Stimulated activated CD4-positive, alpha-beta T cell treated with anti-CD3 and anti-CD28 coated beads, Interleukin-15, amount 100 ng/mL, for 48 hours (primary cell): ENCODE measurements at places on chromosomes 1 and 21.

- DNase-seq, result no peak
These were observed 10.5 kb upstream of the SLAMF1 start for GRCh38 chr1:160657250-160657781.

DNA sequence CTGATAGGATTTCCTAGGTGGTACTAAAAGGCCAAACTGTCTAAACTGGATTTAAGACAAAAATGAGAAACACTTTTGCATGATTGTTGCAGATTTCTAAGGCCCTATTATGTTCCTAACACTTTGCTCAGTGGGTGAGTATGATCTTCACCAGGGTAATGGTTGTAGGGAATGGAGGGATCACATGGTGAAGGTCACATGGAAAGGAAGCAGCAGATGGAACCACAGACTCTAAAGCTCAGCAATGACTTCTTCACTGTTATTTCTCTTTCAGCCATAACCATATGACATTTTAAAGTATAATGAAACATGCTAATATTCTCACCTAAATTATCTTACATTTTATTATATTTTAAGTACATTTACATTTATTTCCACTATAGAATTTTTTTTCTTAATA lies 51.5 kb downstream of the CHRM3 start:
- no peak for DNase-seq

- DNase-seq, result no peak
These were observed 29.5 kb upstream of the ACOT11 start for GRCh38 chr1:54518489-54518888.

- no peak for DNase-seq
These were observed 1.1 kb upstream of the RCAN3 start for GRCh38 chr1:24501371-24502064.

DNA sequence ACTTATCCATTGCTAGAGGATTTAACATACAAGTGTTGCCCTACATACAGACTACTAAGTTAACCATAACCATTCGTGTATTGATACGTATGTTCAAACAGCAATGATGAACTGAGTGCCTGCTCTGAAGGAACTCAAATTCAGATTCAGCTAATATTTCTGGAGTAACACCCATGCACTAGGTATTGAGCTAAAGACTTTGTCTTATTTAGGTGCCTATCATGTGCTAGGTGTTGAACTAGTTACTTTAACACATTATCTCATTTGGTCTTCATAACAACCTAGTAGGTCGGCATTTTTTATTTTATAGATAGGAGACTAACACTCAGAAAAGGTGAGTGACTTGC lies 160.0 kb downstream of the LTN1 start:
- no peak for DNase-seq

DNA sequence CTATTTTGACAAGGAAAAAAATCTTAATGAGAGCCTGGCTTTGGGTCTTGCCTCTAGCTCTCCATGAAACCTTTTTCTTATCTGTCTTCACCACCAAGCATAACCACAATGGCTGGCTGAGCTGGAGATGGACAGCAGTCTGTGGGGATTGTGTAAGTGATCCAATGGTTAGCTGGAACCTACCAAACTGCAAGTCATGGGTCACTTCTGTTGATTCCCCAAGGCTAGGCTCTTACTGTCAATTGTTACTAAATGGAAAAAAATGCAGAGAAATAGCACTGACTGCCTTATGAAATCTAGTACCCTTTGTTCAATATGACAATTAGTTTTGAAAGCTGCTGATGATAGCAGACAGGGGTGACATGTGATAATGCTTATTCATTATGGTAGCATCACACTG lies 359.0 kb downstream of the ST6GALNAC3 start:
- DNase-seq, result no peak

- no peak for DNase-seq
These were observed 9.7 kb upstream of the NPPB start for GRCh38 chr1:11868331-11868980.

GRCh38 chr1:156489166-156489934 lies 11.2 kb downstream of the MEF2D start:
- DNase-seq, result no peak

DNA sequence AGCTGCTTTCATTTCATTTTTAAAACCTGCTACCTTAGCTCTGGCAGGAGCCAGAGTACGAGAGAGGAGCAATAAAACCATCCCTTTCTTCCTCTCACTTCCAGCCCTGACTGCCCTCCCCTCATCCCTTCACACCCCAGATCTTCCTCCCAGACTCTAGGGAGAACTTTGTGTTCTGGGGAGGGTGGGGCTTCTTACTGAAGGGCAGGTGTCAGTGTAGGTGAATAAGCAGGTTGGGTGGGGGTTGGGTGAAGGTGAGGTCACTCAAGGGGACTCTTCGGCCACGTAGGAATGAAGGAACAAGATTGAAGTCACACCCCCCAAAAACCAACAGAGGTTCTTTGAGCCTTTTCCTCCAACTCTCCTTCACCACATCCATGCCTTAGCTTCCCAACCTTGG lies 88.9 kb downstream of the CD58 start:
- no peak for DNase-seq

DNA sequence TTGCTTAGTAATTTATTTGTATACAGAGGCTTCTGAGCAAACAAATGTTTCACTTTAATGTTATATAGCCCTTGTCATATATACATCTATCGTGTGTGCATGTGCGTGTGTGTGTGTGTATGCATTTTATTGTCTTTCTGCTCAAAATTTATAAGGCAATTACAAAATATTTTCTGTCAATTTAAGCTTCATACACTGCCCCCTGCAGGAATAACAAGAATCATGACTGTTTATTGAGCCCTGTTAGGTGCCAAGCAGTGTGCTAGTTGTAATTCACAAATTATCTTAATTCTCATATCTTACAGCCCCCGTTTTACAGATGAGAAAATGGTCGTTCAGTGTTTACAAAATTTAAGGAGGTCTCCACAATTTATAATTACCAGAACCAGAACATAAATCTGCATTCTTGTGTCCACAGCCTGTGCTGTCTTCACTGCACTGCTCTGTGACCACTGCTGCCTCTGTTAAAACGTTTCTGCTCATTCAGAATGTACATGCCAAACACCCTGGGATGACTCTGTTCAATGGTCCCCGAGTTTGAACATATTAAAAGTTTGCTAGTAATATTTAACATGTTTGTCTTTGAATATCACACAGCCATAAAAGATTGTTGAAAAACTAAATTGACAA lies 181.3 kb downstream of the ATP6V1G3 start:
- no peak for DNase-seq

DNA sequence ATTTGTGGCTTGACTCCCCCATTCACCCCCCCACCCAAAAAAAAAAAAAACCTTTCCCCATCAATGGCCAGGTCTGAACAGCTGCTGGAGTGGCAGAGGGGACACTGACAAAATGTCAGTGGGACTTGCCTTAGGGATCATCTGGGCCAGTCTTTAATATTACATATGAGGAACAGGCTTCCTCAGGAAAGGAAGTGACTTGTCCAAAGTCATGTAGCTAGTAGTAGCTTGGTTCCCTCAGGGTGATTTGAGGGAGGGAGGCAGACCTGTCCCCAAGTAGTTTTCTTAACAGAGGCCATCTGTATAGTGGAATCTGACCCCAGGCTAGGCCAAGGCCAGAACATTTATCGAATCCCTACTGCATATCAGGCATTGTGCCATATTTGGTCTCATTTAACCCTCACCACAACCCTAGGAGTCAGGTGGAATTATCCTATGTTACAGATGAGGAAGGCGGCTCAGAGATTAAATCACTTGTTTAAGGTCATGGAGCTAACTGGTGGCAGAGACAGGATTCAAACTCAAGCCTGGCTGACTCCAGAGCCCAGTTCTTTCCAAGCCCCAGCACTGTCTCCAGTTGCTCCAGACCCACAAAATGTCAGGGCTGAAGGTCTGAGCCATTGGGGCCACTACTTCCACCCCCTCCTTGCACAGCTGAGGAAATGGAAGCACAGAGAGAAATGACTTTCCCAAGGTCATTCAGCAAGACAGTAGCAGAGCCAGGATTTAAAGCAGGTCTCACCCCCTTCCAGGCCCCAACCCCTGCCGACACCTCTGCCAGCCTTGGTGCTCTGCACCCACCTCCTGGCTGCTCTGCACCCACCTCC lies 10.4 kb downstream of the ZBTB7B start:
- DNase-seq, result no peak

DNA sequence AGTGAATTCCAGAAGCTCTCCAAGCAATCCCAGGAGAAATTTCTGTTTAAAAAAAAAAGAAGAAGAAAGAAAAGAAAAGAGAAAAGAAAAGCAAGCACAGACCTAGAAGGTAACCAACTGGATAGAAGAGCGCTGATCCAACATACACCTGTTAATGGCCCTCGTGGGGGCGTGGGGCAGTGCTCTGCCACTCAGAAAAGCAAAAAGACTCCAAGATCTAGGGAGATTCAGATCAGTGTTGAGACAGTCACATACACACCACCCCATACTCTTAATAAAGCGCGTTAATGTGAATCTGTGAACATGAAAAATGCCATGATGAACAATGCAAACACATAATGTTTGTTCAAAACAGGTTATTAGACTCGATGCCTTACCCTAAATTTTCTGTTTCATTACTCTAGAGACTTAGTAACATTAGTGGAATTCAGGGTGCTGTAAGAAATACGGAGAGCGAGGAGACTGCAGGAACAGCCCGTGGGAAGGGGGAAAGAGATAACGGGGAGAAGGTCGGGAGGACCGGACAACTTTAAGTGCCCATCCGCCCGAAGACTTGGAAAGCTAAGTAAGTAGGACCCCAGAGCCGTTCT lies 406 bp downstream of the NME7 start:
- no peak for DNase-seq

DNA sequence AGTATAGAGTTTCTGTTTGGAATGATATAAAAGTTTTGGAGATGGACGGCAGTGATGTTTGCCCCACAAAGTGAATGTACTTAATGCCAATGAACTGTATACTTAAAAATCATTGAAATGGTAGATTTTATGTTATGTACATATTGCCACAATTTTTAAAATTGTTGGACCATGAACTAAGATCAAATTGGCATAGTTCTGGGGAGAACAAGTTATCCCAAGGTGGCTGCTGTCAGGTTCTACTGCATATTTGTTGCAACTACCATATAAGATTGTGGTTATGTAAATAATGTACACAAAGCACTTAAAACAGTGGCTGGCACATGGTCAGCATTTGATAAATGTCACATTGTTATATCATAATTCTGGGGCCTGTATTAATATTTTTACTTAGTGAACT lies 466.4 kb downstream of the SIPA1L2 start:
- DNase-seq, result no peak

DNA sequence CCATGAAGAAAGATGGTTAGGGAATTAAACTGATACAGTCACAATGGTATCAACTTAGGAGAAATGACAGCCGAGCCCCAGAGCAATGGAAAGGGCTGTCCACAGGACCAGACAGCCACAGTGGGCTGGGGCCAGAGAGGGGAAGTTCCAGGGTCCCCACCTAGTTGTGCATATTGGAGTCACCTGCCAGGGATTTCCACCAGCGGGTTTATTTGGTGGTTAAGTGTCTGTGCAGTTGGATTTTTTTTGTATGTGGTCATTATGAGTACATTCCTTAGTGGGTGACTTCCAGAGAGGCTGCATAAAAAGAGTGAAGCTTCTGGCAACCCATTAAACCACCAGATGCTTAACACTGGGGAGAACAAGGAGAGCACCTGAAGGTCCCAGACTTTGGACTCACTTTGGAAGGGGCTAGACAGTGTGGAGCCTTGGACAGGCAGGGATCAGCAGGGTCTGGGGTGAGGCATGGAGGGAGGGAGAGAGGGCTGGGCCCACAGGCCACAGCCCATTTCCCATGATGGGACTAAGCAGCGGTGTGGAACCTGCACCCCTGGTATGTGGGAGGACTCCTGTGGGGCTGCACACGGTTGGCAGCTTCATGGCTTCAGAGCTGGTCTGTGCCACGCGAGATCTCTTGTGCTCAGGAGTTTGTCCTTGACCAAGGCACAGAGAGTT lies 7.8 kb upstream of the PTTG1IP start:
- no peak for DNase-seq

DNA sequence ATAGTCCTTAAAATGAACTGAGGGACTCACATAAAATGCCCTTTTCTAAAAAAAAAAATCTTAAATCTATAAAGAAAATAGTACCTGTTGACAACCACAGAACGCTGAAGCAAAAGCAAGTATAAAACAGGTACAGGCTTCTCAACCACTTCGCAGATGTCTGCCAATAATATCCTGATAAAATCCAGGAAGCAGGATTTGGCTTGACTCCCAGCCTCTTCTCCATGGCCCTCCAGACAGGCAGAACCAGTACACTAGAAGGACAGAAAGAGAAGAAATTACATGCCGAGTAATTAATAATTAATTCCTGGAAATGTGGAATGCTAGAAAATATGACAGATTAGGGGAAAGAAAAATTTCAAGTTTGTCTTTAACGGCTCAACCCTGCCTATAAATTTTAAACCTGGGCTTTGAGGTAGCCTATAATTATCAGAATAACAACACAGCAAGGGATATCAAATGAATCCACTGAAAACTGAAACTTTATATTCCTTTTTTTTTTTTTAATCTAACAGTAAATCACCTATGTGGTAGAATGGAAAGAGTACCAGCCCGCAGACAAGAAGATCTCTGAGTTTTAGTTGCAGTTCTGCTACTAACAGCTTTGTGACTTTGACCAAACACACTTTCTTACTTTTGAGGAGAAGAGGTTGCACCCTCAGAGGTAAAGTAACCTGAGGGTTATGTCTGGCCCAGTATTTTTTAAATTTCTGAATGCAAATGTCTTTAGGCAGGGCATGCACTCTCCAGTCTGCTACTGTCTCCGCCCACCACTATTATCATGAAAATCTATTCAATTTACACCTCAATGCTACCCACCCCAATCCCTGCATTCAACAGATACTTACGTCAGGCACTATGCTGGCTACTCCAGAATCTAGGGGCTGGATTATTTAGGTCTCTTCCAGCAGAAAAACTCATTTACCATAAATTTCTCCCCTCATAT lies 2.7 kb downstream of the KIAA0319L start:
- DNase-seq, result no peak

- DNase-seq, result no peak
These were observed 57.7 kb downstream of the HNRNPR start for GRCh38 chr1:23286401-23286800.

GRCh38 chr1:201543871-201544642 lies 5.1 kb downstream of the NAV1 start:
- no peak for DNase-seq

DNA sequence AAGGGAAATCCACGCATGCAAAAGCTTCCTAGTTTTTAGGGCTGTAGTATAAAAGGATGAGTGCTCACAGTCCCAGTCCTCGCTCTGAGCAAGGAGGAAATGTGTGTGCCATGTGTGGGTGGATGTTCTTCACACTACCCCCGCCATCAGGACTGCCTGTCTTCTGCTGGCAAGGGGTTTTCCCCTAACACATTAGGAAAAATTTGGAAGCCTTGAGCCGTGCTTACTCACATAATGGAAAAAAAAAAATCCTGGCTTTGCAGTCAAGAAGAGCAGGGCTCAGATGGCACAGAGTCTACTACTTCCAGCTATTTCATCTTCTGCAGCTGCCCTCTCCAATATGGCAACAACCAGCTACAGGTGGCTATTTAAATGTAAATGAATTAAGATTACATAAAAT lies 363.1 kb downstream of the PLPP3 start:
- DNase-seq, result no peak

- no peak for DNase-seq
These were observed 16.9 kb downstream of the TENT5C start for GRCh38 chr1:117622726-117623125.
